ENCODE measurements at places on chromosomes 1 and 21.

GRCh38 chr1:155050560-155051341, at the start of gene ADAM15:
TSS of gene ADAM15 (plus strand) at chr1:155051316. CDS start at chr1:155051387, 71 bp downstream.
- peak; percentile 87 for DNase-seq

- no peak for DNase-seq
Measured at GRCh38 chr1:62311473-62311943, 7.7 kb downstream of the KANK4 start.

GRCh38 chr1:156422602-156423091, 53.6 kb downstream of the RHBG start:
- no peak for DNase-seq

- DNase-seq: no peak
Measured at GRCh38 chr21:44377201-44377921, 23.9 kb downstream of the TRPM2 start.

- no peak for DNase-seq
Measured at GRCh38 chr1:37862330-37862729, 2.9 kb upstream of the MTF1 start.

- DNase-seq: no peak
Measured at GRCh38 chr1:184407816-184408510, 21.1 kb downstream of the C1orf21 start.

All from stimulated activated effector memory CD8-positive, alpha-beta T cell treated with anti-CD3 and anti-CD28 coated beads, Interleukin-12 subunit alpha, Interleukin-12 subunit beta, amount 100 ng/mL, for 72 hours (primary cell).